SHP77 (cell line): ENCODE measurements at places on chromosomes 16 and 17.

DNA sequence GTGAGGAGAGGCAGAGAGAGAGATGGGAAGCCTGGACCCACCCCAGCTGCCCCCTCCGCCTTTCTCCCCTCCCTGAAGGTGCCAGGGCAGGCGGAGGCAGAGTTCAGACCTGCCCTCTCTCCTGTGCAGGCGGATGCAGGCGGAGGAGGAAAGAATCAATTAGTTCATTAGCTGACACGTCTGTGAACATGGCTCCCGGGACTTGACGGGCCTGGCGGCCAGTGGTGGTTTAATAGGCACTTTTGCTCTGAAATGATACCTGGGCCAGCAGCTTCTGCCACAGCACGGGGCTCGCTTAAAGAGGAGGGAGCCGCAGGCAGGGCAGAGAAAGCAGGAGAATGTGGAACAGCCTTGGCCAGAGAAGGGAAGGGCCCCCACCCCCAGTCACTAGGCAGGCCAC, 98.1 kb downstream of the SDK2 start:
- no peak for DNase-seq

DNA sequence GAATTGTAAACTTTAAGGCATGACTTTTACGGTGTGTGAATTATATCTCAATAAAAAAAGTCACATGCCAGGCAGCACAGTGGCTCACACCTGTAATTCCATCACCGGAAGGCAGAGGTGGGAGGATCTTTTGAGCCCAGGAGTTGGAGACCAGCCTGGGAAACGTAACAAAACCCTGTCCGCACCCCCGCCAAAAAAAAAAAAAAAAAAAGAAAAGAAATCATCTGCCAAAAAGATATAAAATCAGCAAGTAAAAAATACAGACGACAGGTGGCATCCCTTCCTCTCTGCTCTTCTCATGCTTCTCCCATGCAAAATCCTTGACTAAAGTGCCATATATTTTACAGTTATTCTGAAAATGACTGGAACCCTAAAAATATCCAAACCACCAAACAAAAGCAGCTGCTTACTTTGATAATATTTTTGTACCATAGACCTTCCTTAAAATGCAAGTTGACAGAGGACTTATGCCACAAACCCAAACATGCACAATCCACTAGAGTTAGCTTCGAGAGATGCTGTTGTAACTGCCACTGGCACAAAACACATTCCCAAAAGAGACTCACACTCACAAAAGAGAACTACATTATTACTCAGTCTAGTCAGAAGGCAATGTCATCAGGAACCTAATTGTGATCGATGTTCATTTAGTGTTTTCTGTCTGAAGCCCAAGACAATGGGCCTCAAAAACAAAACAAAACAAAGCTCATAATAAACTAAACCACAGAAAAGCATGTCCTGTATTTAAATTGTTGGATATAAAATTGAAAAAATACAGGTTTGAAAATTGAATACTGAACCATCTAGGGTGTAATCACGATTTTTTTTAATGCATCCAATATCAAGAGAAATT, 2.4 kb downstream of the CRLF3 start:
- no peak for DNase-seq

DNA sequence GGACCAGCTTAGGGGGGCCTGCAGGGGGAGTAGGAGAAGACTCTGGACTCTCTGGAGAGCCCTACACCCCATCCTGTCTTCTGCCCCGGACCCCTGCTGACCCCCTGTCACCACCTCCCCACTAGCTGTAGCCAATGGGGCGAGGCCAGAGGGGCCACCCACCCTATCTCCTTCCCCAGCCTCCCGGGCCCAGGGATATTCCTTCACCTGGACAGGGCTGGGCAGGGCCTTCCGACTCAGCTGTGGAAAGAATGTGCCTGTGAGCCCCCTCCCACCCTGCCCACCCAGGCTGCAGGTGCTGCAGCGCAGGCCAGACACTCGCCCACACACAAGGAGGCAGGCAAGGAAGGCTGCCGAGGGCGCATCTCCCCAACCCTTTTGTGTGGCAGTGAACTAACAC, 23.0 kb downstream of the TSPOAP1 start:
- DNase-seq: no peak

DNA sequence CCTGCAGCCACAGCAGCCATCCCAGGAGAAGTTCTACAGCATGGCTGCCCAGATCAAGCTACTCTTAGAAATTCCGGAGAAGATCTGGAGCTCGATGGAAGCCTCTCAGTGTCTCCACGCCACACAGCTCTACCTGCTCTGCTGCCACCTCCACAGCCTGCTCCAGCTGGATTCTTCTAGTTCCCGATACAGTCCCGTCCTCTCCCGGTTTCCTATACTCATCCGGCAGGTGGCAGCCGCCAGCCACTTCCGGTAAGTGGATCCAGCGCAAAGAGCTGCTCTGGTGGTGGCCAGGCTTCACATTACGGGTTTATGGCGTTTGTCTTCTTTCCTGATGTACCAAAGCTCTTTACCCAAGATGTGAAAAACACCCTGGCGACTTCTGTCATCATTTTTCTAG, 3.6 kb downstream of the COG1 start:
- peak; percentile 93 for DNase-seq

DNA sequence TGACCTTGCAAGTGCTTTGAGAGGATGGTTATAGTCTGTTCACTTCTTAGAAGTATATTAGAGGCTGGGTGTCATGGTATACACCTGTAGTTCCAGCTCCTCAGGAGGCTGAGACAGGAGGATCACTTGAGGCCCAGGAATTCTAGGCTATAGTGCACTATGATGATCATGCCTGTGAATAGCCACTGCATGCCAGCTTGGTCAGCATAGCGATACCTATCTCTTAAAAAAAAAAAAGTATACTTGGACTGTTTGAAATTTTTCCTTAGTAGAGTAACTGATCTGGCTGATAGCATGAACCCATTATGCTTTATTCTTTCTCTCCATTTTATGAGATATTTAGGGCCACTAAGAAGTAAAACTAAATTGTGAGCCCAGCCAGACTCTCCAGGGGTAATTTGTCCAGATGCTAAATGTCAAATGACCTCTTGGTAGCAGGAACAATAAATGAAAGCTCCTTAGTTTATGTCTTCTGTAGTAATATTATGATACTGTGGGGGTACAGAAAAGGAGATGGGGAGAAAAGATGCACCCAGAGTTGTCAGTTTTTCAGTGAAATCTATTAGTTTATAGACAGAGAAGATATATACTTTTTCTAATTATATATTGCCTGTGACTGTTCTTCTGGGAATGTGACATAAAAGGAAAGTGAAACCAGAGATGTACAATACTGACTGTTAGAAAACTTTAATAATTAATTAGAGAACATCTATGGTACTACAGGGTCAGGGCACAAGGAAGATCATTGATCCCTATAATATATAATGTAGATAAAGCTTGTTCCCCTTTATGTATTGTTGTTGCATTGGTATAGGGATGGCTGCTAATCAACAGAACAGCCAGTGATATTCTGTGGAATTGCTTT, 335.3 kb upstream of the TBX2 start:
- no peak for DNase-seq

DNA sequence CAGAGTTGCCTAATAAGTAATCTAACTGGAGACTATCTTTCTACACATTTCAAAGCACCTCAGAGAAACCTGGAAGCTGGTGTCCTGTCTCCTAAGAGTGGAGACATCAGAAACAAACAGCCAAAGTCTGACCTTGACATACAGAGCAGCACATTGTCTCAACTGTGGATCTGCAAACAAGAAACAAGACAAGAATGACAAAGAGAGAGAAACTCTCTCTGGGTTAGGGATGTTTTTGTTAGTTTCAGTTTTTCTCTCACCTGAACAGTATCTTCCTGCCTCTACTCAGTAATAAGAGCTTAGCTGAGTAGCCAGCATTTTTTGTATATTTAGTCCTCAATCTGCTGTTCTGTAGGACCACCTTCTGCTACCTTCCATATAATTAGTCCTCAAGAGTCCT, 8.9 kb downstream of the ZNF597 start:
- no peak for DNase-seq

DNA sequence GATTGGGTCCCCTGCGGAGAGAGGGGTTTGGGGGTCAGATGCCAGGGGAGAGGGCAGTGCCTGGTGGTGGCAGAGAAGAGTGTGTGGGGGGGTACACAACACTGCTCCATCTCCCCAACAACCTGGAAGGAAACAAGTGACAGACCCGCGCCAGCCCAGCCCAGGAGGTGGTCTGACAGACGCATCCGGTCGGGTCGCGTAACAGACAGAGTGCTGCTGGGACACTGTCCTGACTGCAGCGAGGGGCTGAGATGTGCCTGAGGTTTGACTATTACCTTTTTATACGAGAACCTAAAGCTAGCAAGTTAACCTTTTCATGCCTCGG, 16.2 kb downstream of the UNC13D start:
- DNase-seq: peak; percentile 79

- no peak for DNase-seq
These were observed 10.1 kb upstream of the COL1A1 start for GRCh38 chr17:50211249-50212120.

- DNase-seq: peak; percentile 14
These were observed 362 bp downstream of the KLHDC4 start for GRCh38 chr16:87765473-87765775.

DNA sequence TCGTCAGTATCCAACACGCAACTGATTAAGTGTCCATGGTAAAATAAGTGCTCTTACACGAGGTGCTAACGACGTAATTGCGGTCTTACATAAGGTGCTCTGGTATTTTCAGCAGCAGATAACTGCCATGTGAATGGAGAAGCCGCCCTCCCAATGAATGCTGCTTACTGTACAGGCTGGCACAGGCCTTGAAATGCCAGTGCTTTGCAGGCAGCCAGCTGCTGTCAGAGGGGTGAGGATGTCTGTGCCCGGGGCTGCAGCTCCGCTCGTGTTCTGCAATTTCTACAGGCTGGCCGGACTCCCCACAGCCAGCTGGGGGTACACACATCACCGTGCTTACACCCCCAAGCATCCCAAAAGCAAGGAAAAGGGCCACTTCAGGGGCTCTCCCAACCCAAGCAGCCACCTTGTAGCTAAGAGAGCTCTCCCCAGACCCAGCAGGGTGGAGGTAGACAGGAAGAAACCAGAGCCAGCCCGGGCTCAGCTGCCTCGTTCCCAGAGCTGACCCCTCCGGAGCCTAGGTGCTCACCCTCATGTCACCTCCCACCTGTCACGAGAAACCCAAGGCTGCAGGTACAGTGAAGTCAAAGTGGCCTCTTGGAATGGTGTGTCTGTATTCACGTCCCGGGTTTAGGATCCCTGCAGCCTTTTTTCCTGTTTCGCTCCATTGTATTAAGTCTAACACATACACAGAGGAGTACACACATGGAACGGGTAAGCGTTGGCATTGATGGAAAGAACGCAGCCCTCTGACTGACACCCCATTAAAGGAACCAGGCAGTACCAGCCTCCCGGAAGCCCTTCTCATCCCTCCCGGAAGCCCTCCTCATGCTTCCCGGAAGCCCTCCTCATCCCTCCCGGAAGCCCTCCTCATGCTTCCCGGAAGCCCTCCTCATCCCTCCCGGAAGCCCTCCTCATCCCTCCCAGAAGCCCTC, 27.2 kb upstream of the RPH3AL start:
- DNase-seq: no peak

GRCh38 chr17:83093506-83093905, 14.1 kb downstream of the METRNL start:
- no peak for DNase-seq

DNA sequence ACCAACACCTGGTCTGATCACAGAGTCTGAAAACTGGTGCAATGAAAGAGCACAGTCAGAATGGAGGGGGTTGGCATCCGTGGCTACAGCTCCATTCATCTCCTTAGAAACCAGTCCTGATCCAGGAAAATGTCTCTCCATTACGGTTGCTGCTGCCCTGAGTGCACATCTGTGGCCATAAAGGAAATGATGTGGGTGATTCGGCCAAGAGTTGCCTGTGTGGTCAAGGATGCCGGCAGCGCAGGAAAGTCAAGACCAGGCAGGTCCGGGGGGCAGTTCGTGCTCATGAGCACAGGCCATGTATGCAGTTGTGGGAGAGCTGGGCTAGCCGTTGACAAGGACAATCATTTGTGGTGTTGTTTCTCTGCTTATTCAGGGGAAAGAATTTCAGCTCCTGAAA, 5.9 kb downstream of the XAF1 start:
- DNase-seq: no peak

DNA sequence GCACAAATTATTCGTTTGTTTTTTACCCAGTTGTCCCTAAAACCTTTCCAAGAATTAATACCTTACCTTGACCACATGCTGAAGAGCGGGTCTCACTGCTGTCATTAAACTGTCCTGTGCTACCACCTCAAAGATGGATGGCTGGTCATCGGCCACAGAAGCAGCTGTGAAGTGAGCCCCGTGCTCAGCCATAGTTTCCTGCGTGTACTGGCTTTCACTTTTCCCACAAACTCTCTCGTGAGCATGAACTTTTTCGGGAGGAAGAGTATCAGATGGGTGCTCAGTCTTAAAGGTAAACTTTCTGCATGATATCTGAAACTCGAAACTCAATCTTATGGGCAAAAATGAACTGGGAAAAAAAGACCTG, 558 bp downstream of the PEX12 start:
- no peak for DNase-seq

DNA sequence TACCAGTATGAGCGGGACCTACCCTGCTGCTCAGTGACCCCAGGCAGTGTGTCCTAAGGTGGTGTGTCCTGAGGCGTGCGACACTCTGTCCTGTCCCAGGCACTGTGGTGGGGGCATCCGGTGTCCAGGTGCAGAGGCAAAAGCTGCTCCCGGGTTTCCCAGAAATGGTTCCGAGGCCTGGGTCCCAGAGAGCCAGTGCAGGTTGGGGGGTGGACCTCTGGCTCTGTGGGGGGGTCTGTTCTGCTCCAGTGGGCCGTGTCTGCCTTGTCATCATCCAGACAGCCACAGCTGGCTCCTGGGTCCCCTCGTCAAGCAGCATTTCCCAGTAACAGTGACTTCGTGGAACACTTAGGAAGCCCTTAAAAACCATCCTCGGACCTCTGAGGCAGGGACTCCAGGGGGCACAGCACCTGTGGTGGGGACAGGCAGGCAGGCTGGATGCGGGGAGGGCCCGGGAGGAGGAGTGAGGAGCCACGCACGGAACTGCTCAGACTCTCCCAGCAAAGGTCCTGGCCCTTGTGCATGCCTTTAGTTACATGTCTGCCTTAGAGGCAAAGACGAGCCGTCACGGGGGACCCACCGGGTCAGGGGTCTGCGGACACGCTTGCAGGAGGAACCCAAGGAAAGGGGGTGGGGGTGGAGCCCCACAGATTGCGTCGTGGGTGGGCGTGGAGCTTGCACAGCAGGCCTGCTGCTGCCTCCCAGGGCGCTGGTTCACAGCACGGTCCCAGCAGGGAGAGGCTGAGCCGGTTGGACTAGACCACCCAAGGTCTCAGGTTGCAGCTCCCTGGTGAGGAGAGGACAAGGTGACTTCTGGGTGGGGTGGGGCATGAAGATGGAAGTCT, 5.6 kb downstream of the SLC16A3 start:
- DNase-seq: no peak

- no peak for DNase-seq
These were observed 260.2 kb upstream of the N4BP1 start for GRCh38 chr16:48870141-48870540.

DNA sequence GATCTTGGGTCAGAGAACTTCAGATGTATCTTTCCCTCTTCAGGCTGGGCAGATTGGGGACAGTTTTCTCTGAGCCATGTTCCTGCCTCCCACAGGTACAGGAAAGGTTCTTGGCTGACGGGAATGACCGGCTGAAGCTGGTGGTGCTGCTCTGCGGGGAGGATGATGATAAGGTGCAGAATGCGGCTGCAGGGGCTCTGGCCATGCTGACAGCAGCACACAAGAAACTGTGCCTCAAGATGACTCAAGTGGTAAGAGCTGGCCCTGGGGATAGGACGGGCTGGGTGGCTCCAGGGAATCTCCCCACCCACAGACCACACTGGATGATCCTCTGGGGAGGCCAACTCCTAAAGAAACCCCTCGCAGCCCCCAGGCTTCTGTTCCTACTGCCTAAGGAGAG, 10.9 kb downstream of the SLC35G3 start:
- no peak for DNase-seq
